ENCODE measurements at places on chromosomes 5 and 9.

GRCh38 chr5:158869092-158869491, 230.6 kb downstream of the EBF1 start:
- DNase-seq: no peak

GRCh38 chr9:69028754-69029153, 6.8 kb upstream of the FXN start:
- no peak for DNase-seq

DNA sequence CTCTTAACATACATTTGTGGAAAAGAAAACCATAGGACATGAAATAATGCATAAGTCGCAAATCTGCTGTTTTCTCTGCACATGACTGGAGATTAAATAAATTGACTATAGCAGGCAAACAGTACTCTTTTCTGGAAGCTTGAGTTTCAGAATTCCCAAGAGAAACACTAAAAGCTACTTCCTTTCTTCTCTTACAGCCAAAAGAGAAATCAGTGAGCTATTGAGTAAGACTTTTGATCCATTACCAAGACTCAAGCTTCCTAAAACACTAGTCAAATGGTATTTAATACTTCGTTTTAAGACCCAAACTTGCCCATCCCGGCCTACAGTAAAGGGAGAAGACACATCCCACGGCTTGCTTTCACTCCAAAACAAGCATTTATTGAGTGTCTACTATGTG, 335.8 kb upstream of the PUM3 start:
- no peak for DNase-seq

GRCh38 chr9:126489581-126490213, 124.0 kb upstream of the LMX1B start:
- DNase-seq: no peak

GRCh38 chr9:76654051-76654461, 110.2 kb upstream of the PCA3 start:
- DNase-seq: peak; percentile 50

DNA sequence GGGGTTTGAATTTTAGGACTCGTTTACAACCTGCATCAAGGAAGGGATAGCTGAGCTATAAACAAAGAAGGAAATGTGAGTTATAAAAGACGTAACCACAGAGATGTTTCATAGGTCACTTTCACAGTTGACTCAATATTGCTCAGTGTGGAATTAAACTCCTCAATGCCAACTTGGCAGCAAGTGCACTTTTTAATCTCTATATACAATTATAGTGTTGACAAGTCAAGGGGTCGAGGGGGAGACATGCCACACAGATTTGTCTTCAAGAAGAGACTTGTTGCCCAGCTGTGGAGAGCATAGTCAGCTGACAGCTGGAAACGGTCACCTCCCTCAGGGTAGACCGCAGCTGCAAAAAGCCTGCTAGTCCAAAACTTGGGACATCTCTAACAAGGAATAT, 163.4 kb upstream of the DMAC1 start:
- DNase-seq: no peak

DNA sequence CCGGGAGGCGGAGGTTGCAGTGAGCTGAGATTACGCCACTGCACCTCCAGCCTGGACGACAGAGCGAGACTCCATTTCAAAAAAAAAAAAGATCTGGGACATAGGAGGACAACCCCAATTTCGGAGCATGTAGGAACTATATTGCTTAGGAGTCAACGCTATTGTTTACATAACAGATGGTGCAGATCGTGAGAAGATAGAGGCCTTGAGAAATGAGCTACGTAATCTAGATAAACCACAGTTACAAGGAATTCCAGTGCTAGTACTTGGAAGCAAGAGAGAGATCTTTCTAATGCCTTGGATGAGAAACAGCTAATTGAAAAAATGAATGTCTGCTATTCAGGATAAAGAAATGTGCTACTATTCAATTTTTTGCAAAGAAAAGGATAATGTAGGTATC, 20.3 kb downstream of the TBC1D2 start:
- no peak for DNase-seq

GRCh38 chr9:96667363-96667728, 12.2 kb upstream of the PRXL2C start:
- no peak for DNase-seq

- no peak for DNase-seq
Observed at GRCh38 chr9:137836151-137836830, 41.3 kb upstream of the CACNA1B start.

DNA sequence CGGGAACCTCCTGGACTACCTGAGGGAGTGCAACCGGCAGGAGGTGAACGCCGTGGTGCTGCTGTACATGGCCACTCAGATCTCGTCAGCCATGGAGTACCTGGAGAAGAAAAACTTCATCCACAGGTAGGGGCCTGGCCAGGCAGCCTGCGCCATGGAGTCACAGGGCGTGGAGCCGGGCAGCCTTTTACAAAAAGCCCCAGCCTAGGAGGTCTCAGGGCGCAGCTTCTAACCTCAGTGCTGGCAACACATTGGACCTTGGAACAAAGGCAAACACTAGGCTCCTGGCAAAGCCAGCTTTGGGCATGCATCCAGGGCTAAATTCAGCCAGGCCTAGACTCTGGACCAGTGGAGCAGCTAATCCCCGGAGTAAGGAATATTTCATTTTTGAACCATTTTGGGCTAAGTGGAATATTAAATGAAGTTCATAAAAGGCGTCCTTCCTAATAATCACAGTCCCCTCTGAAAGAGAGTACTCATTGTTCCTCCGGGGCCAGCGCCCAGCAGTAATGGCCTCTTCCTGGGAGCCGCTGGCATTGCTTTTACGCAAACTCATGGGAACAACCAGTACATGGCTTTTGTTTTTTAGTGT, 23.6 kb downstream of the QRFP start:
- no peak for DNase-seq

- no peak for DNase-seq
Observed at GRCh38 chr5:179904463-179905160, 3.1 kb downstream of the TBC1D9B start.

GRCh38 chr9:135960411-135961276, 529 bp downstream of the UBAC1 start:
- DNase-seq: peak; percentile 41

- peak; percentile 96 for DNase-seq
Observed at GRCh38 chr5:111735583-111736270, 21.3 kb downstream of the NREP start.

GRCh38 chr5:95918421-95919006, 43.1 kb downstream of the ELL2 start:
- DNase-seq: no peak

DNA sequence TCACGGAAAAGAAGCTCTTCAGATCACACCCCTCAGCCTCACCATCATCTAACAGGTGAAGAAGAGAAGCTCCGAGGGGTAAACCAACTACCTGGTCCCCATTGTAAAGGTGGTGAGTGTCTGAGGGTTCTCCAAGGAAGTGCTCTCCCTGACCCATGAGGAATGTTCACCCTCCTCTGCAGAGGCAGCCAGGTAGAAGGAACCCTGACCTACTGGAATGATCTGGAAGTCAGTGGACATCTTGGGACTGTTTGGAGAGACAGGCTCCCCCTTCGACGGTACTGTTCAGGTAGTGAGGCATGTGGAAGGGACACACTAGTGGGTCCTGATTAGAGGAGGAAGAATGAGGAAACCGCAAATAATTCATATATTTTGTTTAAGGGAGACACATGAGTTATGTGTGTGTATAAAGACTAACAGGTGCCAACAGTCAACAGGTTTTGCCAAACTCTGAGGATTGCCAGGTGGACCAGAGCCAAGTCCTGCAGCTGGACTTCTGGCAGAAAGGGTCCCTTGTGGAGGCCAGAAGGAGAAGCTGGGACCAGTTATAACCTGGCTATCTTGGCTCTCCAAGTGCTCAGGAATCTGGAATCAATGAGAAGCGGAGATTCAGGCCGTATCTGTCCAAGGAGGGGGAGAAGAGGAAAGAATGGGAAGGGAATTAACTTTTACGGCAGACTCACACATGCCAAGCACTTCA, 3.0 kb upstream of the ZBTB34 start:
- no peak for DNase-seq

DNA sequence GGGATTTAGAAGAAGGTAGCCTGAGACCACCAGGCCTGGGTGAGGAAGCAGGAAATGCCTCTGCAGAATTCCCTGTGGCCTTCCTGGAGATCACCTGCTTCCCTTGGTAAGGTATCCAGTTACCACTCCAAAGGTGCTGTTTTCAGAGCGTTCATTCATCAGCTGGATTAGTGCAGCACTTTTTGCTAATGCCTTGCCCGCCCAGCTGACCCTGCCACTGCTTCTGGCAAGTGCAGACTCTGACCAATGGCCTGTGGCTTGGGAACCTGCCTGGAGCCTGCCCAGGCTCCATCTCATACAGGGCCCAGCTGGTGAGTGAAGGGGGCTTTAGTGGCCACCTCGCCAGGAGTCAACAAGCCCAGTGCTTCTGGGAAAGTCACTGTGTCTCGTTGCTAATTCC, 48.6 kb downstream of the FOXI1 start:
- DNase-seq: no peak

GRCh38 chr5:96331210-96331609, 101.8 kb downstream of the PCSK1 start:
- DNase-seq: peak; percentile 28

- DNase-seq: no peak
Observed at GRCh38 chr5:94467346-94467953, 151.0 kb downstream of the KIAA0825 start.

DNA sequence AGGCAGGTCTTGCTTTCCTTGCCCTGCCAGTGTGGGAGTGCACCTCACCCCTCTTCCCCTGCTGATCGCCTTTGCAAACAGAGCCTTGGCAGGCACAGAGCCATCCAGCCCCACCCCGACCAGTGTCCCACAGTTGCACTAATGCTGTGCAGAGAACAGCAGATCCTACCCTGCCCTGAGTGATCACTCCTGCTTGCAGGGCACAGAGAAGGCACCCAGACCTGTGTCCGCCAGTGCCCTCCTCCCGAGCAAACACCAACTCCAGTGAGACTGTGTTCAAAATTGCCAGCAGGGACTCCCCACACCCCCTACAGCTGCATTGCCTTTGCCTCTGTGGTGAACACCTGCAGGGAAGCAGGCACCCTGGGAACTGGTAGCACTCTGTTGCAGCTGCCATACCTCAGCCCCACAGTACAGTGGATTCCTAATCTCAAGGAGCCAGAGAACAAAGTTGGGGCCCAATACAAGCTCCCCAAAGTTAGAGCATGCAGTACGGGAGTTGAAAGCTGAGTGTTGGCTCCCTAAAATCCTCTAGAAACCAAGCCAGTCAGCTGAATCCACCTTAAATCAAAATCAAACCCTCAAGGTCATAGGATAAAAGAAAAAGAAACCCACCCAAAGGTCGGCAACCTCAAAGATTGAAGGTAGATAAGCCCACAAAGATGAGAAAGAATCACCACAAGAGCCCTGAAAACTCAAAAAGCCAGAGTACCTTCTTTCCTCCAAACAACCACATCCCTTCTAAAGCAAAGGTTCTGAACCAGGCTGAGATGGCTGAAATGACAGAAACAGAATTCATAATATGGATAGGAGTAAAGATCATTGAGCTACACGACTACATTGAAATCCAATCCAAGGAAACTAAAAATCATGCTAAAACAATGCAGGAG, 92.9 kb upstream of the PIK3R1 start:
- no peak for DNase-seq

- DNase-seq: no peak
Observed at GRCh38 chr5:133778636-133779035, 166.3 kb upstream of the FSTL4 start.

GRCh38 chr5:14681236-14681752, 16.8 kb downstream of the OTULIN start:
- no peak for DNase-seq

GRCh38 chr9:123871781-123872180, 58.1 kb downstream of the DENND1A start:
- DNase-seq: no peak
